Stimulated activated CD8-positive, alpha-beta memory T cell treated with anti-CD3 and anti-CD28 coated beads, Interleukin-4, amount 100 ng/mL, for 48 hours (primary cell): ENCODE measurements at places on chromosomes 12 and 14.

DNA sequence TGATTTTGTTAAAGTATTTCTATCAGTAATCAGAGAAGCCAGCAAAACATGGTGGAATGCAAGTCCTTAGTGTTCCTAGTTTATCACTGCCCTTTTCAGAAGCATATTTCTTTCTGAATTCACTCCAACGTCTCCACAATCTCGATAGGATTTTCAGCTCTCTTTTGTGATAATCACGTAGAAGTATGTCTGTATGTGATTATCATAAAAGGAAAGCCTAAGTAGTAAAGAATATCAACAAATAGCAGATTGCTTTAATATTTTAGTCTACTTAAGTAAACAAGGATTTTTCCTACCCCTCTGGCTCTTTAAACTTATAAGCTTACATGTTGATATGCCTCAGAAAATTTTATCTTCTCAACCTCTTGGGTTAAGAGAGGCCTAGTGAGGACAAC is 147.4 kb upstream of the NUDT4 start:
- DNase-seq: no peak

DNA sequence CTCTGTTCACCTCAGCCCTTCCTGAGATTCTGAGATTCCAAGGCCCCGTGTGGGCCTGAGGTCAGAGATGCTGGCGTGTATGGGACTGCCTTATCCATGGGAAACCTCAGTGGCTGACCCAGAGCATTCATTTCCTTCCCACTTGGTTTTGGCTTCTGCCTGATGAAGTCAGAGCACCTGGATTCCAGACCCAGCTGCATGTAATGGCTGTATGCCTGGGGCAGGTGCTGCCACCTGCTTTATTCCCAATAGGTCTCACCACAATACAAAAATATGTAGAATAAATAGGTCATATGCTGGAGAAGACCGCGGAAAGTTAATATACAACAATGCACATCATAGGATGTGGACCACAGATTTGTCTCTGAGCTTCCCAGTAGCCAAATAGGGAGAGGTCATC is 25.6 kb downstream of the FIGNL2 start:
- DNase-seq: no peak

- no peak for DNase-seq
Measured at GRCh38 chr14:85597701-85598100, 67.8 kb downstream of the FLRT2 start.

- peak; percentile 64 for DNase-seq
Measured at GRCh38 chr12:6632026-6632983, 3.5 kb downstream of the LPAR5 start.

- peak; percentile 52 for DNase-seq
Measured at GRCh38 chr12:98754095-98754494, 109.0 kb downstream of the APAF1 start.

DNA sequence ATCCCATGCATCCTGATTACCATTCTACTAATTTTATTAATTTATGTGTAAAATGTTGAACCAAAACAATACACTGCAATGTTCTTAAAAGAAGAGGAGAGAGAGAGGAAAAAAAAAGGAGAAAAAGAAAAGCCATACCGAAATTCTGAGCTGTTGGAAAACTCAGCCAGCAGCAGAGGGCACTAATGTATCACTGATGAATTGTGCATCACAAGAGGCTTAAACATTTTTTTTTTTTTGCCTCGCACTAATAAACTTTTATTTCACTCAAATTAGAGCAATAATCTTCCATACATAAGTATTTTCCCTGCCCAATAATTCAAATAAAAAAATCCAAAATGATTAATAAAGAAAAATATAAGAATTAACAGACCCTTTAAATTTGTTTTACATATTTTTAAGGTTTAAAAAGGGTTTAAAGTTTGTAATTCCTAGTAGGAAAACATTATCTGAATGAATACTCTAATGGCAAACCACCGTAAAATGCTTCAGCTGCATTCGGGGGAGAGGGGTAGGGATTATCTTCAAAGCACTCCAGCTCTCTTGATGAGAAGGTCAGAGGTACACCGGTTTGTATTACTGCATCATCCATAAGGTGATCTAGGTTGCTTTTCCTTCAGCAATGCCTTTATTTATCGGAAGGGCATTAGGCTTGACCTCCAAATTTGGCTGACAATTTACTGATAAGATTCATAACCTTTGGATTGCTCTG is 41.9 kb downstream of the ATP23 start:
- DNase-seq: peak; percentile 31

- no peak for DNase-seq
Measured at GRCh38 chr12:15240898-15241297, 19.7 kb upstream of the RERG start.

DNA sequence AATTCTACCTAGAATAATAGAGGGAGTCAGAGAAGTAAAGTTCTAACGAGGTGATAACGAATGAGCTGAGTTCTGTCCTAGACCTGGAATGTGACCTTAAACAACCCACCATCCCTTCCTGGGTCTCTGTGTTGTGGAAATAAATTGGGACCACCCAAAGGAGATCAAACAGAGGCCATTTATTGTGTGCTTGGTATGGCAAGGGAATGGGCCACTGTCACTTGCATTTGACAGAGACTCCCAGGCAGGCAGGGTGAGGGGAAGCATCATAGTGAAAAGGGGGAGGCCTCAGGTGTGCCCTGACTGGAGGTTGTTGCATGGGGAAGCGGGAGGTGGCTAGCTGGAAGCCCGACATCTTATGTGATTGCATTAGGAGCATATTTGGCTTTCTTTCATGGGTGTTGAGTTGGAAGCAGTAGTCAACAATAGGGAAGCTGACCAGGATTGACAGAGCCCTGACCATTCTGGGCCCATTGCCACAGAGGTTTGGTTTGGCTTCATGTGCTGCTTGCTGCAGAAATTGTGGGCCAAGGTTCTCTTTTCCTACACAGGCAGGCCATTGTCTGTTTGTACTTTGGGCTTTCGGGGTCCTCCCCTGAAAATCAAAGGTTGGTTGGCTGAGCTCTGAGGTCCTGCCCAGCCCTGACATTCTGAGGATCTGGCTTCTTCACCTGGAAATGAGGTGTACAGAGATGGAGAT is 17.6 kb upstream of the FAM181A start:
- DNase-seq: no peak

DNA sequence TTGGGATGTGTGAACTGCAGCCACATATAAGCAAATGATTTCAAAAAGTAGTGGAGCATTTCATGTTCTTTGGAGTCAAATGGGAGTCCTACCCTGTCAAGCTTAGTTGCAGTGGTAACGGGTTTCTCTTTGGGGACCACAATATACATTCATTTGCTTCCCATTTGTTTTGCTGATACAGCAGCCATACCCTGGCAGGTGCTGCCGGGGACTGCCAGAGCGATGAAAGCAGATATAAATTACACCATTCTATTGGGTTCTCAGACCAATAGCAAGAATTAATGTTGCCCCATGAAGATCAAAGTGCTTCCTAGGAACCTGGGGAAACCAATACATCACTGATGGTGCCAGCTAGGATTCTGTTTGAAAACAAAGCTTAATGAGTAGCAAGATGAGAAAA is 1621.5 kb upstream of the FLRT2 start:
- no peak for DNase-seq

- DNase-seq: no peak
Measured at GRCh38 chr12:84814664-84815245, 97.8 kb downstream of the SLC6A15 start.

- DNase-seq: peak; percentile 69
Measured at GRCh38 chr12:122174155-122174845, at the start of gene IL31. TSS of gene IL31 (minus strand) at chr12:122174221. CDS start at chr12:122174172, 49 bp downstream.

DNA sequence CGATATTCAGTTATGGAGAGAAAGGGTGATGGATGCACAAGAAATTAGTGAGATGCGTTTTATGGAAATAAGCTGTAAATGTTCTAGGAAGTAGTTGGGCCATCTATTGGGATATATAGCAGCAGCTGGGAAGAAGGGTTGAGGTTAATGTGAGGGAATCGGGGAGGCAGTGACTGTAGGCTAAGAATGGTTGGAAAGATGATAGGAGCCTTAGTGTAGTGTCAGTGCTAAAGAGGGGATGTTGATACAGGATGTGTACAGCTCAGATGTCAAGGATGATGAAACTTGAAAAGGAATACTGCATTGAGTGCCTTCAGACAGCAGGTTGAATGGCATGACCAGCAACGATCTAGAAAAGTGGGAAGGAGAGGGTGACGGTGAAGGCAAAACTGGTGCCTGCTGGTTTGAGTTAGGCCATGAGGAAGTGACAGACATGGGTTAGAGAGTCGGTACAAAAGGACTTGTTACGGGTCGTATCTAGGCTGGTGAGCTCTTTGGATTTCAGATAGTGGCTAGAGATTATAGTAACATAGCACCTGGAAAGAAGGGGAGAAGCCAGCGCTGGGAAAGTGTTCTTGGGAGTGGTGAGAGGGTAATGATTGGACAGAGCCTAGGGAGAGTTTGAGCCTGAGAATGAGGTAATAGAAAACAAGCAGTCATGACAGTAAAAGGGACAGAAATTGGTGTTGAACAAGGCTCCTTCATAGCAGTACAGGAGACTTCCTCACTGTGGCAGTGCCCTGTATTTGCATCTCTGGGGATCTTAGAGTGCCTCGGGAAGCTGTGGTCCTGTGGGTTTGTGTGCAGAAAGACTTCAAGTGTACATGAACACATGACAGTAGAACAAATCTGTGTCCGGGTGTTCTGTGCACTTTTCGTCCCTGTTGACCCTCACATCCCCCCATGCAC is 9.6 kb downstream of the MARS1 start:
- no peak for DNase-seq

- no peak for DNase-seq
Measured at GRCh38 chr12:31210541-31210940, 115.4 kb downstream of the SINHCAF start.

GRCh38 chr12:5947006-5947405 is 1.9 kb upstream of the ANO2 start:
- no peak for DNase-seq

- no peak for DNase-seq
Measured at GRCh38 chr14:60215127-60215444, 33.9 kb upstream of the PPM1A start.

DNA sequence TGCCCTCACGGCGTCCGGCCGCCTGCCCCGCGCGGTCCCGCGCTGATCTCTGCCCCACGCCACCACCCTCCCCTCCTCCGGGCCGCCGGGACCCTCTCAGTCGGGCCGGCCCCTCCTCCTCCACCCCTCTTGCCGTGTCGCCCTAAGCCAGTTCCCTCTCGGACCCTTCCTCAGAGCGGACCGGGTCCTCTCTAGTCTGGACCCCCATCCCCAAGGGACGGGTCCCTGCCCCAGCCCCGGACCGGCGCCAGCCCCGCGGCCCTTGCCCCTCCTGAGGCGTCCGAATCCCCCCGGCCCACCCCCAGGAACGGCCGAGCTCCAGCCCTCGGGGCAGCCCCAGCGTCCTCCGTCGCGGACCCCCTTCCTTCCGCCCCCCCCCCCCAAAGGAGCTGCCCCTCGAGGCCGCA is 485 bp downstream of the PPP4R4 start:
- no peak for DNase-seq
